Tibial nerve (tissue), 4 donors: ENCODE measurements at places on chromosomes 12 and 14.

- H3K4me1 ChIP-seq, result no peaks in the 10 kb centered on the region
- no peak overlapping the region for H3K27ac ChIP-seq
- H3K27me3 ChIP-seq, result no peaks in the 10 kb centered on the region
- H3K36me3 ChIP-seq, result no peaks in the 10 kb centered on the region
- DNase-seq, result no peak
- no peak overlapping the region for H3K4me3 ChIP-seq
These were observed 456.9 kb downstream of the BCAT1 start for GRCh38 chr12:24491968-24492367.

GRCh38 chr12:93645702-93646101 lies 31.5 kb upstream of the CRADD start:
- H3K36me3 ChIP-seq, result no peaks in the 10 kb centered on the region
- no peak overlapping the region for H3K27ac ChIP-seq
- H3K4me1 ChIP-seq, result no peaks in the 10 kb centered on the region

DNA sequence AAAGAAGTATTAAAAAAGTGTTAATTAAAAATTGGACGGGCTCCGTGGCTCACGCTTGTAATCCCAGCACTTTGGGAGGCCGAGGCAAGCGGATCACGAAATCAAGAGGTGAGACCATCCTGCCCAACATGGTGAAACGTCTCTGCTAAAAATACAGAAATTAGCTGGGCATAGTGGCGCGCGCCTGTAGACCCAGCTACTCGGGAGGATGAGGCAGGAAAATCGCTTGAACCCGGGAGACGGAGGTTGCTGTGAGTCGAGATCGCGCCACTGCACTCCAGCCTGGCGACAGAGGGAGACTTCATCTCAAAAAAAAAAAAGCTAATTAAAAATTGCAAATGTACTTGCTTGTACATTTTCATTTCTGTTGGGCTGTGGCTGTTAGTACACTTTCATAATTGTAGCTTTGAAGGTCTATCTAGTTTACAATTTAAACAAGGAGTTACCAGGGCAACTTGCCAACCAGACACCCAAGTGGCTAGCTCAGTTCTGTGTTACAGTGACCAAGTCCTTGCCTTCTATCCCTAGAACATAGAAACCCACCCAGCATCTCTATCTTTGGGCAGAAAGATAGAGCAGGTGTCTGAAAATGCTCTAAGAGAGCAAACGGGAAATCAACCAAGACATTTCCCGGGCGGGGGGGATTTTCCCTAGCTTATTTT lies 1.2 kb downstream of the COA8 start:
- no peaks in the 10 kb centered on the region for H3K27me3 ChIP-seq
- H3K4me3 ChIP-seq, result peak overlapping the region; percentile 99
- peaks cover 45% of the 10 kb centered on the region for H3K4me1 ChIP-seq
- no peak for DNase-seq
- no peaks in the 10 kb centered on the region for H3K36me3 ChIP-seq

DNA sequence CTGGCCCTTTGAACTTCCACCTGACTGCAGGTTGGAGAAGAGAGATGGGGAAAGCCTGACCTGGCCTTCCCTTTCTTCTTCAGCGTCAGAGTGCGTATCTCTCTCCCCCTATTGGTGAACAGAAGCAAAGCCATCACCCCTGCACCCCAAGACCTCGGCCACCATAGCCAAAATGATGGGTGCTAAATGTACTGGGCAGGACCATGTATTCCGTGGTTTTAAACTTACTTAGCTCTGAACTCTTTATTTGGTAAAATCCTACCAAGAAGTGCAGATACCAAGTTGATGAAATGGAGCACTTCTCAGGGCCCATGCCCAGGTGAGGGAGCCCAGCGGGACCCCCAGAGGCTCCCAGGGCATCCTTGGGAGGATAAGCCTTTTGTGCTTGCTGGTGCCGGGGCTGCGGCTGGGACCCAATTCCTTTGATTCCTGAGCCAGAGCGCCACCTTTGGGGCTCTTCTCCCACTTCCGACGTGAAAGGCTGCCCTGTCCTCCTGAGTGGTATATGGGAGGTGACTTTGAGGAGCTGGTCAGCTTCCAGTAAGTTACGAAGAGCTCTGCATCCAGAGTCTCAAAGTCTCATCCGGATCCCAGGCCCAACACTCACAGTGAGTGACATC lies 9.4 kb downstream of the CCND2 start:
- H3K36me3 ChIP-seq, result no peaks in the 10 kb centered on the region
- DNase-seq, result no peak
- no peaks in the 10 kb centered on the region for H3K4me1 ChIP-seq
- H3K27ac ChIP-seq, result no peak overlapping the region
- H3K27me3 ChIP-seq, result no peaks in the 10 kb centered on the region

GRCh38 chr12:50533203-50533584 lies 28.4 kb downstream of the DIP2B start:
- peak overlapping the region; percentile 41 for H3K27ac ChIP-seq
- no peaks in the 10 kb centered on the region for H3K27me3 ChIP-seq
- no peak overlapping the region for H3K4me3 ChIP-seq
- H3K36me3 ChIP-seq, result no peaks in the 10 kb centered on the region

- DNase-seq, result no peak
- H3K36me3 ChIP-seq, result no peaks in the 10 kb centered on the region
- no peaks in the 10 kb centered on the region for H3K27me3 ChIP-seq
- no peak overlapping the region for H3K4me3 ChIP-seq
- H3K4me1 ChIP-seq, result no peaks in the 10 kb centered on the region
These were observed 112.7 kb downstream of the EFCAB11 start for GRCh38 chr14:89841851-89842250.

- no peaks in the 10 kb centered on the region for H3K27me3 ChIP-seq
- H3K36me3 ChIP-seq, result no peaks in the 10 kb centered on the region
- H3K4me1 ChIP-seq, result no peaks in the 10 kb centered on the region
- peak; percentile 33 for DNase-seq
These were observed 106.0 kb upstream of the TMTC1 start for GRCh38 chr12:29889737-29890136.

DNA sequence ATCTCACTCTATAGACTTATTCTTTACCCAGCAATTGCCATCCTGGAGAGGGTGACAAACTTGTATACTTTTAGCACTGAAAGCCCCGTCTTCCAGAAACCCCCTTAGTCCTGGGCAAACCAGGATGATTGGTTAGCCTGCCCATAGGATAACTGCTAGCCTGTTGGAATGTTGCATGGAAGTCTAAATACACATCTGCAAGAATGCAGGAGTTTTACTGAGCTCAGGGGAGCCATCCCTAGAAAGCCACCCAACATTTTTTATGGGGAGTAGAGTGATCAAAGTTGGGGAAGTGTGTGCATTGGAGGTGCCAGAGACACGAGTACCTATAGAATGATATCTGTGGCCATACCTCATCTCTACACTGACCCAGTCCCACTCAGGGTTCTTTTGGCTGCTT lies 155.7 kb downstream of the NRXN3 start:
- DNase-seq, result no peak
- no peak overlapping the region for H3K4me3 ChIP-seq
- H3K36me3 ChIP-seq, result no peaks in the 10 kb centered on the region
- H3K27me3 ChIP-seq, result no peaks in the 10 kb centered on the region
- H3K4me1 ChIP-seq, result no peaks in the 10 kb centered on the region
- H3K27ac ChIP-seq, result no peak overlapping the region

- H3K27me3 ChIP-seq, result peaks cover 11% of the 10 kb centered on the region
- H3K36me3 ChIP-seq, result no peaks in the 10 kb centered on the region
- H3K27ac ChIP-seq, result no peak overlapping the region
- no peak overlapping the region for H3K4me3 ChIP-seq
These were observed 5.3 kb downstream of the CHGA start for GRCh38 chr14:92928258-92928629.

GRCh38 chr12:124808272-124808671 lies 55.4 kb downstream of the SCARB1 start:
- no peaks in the 10 kb centered on the region for H3K27me3 ChIP-seq
- H3K36me3 ChIP-seq, result no peaks in the 10 kb centered on the region

DNA sequence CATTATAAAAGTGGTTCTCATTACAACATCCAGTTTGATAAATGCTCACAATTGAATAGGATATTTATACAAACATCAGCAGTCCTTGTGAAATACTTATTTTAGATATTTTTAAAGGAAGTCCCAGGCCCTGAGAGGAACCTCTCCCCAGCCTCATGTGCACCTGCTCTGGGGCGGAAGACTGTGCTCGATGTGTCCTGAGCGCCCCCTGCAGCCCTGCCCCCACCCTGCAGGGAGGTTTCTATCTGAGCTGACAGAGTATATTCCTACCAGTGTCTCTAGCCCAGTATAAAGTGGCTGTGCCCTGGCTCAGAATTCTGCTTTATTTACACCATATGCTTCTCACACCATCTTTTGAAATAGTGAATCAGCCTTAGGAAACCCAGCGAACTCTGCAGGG lies 1349.1 kb downstream of the TMEM121 start:
- H3K4me1 ChIP-seq, result no peaks in the 10 kb centered on the region
- no peak overlapping the region for H3K4me3 ChIP-seq

- H3K4me1 ChIP-seq, result peaks cover 18% of the 10 kb centered on the region
- no peaks in the 10 kb centered on the region for H3K36me3 ChIP-seq
- H3K27me3 ChIP-seq, result no peaks in the 10 kb centered on the region
- DNase-seq, result peak; percentile 43
- no peak overlapping the region for H3K4me3 ChIP-seq
These were observed 119.1 kb downstream of the PLXNC1 start for GRCh38 chr12:94267537-94267872.

- no peaks in the 10 kb centered on the region for H3K27me3 ChIP-seq
- peaks cover 17% of the 10 kb centered on the region for H3K36me3 ChIP-seq
- H3K4me1 ChIP-seq, result peaks cover 5% of the 10 kb centered on the region
- DNase-seq, result no peak
- no peak overlapping the region for H3K4me3 ChIP-seq
These were observed 101.3 kb downstream of the LGMN start for GRCh38 chr14:92646952-92647796.

GRCh38 chr12:66331814-66332213 lies 29.5 kb downstream of the HELB start:
- no peaks in the 10 kb centered on the region for H3K27me3 ChIP-seq
- H3K27ac ChIP-seq, result no peak overlapping the region
- no peak overlapping the region for H3K4me3 ChIP-seq
- H3K4me1 ChIP-seq, result no peaks in the 10 kb centered on the region
- DNase-seq, result no peak

DNA sequence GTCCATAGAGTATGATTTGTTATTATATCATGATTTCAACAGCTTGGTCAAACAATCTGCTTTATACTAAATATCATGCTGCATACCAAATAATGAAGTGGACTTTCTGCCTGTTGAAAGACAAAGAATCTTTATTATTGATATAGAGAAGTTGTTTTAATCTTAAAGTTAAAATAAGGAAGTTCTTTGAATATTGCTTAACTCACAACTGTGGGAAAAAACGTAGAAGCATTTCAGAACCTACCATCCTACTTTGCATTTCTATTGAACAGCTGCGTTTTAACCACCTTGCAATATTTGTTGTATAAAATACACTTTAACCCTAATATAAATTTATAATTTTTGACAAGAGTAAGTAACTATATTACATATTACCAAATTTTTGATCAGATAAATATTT lies 22.9 kb upstream of the ARL1 start:
- no peak for DNase-seq
- no peak overlapping the region for H3K4me3 ChIP-seq
- H3K4me1 ChIP-seq, result no peaks in the 10 kb centered on the region

GRCh38 chr12:74538491-74539258 lies 1.0 kb downstream of the ATXN7L3B start:
- peak overlapping the region; percentile 64 for H3K4me3 ChIP-seq
- H3K36me3 ChIP-seq, result peaks cover 13% of the 10 kb centered on the region
- peak overlapping the region; percentile 88 for H3K27ac ChIP-seq
- H3K4me1 ChIP-seq, result peaks cover 56% of the 10 kb centered on the region

GRCh38 chr12:89756194-89756584 lies 47.6 kb upstream of the ATP2B1 start:
- no peak for DNase-seq
- H3K4me1 ChIP-seq, result peaks cover 7% of the 10 kb centered on the region
- H3K4me3 ChIP-seq, result no peak overlapping the region
- no peaks in the 10 kb centered on the region for H3K27me3 ChIP-seq
- H3K36me3 ChIP-seq, result no peaks in the 10 kb centered on the region

GRCh38 chr14:91290986-91291385 lies 46.5 kb upstream of the GPR68 start:
- H3K36me3 ChIP-seq, result no peaks in the 10 kb centered on the region
- H3K4me1 ChIP-seq, result no peaks in the 10 kb centered on the region
- no peak overlapping the region for H3K27ac ChIP-seq

- H3K27ac ChIP-seq, result no peak overlapping the region
- H3K4me1 ChIP-seq, result peaks cover 11% of the 10 kb centered on the region
- no peaks in the 10 kb centered on the region for H3K27me3 ChIP-seq
- peak overlapping the region; percentile 9 for H3K4me3 ChIP-seq
These were observed 6.8 kb downstream of the SIX1 start for GRCh38 chr14:60642270-60643140.

DNA sequence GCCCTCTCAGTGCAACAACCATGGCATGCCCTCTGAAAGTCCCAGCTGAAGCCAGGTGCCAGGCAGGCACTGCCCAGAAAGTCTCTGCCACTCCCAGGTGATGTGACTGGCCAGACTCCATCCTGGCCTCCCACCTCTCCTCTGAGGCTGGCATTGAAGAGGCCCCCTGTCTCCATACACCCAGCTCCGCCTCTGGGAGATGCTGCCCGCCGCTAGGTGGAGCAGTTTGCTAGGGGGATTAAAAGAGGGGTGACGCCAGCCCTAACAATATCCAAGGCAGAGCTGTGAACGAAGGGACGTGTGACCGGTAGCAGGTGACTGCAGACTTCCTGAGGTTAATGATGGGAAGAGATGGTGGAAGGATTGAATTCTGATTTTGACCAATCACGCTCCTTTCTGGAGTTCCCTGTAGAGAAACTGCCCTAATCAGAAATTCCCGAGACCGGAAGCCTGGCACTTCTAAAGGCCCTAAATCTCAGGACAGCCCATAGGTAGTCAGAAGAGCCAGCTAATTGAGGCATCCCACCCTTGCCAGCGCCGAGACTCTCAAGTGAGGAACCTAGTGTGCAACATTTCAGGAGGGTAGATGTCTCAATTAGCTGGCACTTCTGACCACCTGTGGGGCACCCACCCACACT lies 8.3 kb upstream of the PLEK2 start:
- DNase-seq, result no peak
- no peaks in the 10 kb centered on the region for H3K4me1 ChIP-seq
- H3K27me3 ChIP-seq, result no peaks in the 10 kb centered on the region
- H3K4me3 ChIP-seq, result no peak overlapping the region
- no peaks in the 10 kb centered on the region for H3K36me3 ChIP-seq
- no peak overlapping the region for H3K27ac ChIP-seq

DNA sequence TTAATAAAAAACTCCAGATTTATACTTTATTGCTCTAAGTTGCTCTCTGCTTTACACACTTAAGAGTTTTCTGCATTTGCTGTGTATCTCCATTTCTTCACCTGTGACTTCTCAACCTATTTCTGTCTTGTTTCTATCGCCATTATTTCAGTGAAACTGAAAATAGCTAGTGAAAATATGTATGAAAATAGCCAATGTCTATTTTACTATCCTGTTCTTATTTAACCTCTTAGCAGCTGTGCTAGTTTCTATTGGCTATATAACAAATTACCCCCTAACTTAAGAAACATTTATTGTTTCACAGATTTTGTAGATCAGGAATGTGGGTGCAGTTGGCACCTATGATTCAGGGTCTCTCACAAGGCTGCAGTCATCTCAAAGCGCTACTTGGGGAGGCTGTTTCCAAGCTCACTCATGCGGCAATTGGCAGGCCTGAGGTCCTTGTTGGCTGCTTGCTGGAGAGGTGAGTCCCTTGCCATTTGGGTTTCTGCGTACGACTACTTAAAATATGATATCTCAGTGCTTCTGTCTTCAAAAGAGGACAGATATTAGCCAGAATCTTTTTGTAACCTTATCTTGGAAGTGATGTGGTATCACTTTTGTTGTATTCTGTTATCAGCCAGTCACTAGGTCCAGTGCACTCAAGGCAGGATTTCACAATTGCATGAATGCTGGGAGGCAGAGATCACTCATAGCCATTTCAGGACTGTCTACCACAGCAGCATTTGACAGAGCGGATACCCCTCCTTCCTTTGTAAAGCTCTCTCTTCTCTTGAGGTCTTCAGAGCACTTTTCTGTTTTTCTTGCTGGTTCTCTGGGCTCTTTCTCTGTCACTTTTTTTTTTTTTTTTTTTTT lies 7.2 kb downstream of the ERC1 start:
- no peaks in the 10 kb centered on the region for H3K27me3 ChIP-seq
- H3K36me3 ChIP-seq, result peaks cover 8% of the 10 kb centered on the region
- no peak overlapping the region for H3K4me3 ChIP-seq
- no peak for DNase-seq
- H3K4me1 ChIP-seq, result no peaks in the 10 kb centered on the region
